ENCODE measurements at places on chromosomes 4 and X.

DNA sequence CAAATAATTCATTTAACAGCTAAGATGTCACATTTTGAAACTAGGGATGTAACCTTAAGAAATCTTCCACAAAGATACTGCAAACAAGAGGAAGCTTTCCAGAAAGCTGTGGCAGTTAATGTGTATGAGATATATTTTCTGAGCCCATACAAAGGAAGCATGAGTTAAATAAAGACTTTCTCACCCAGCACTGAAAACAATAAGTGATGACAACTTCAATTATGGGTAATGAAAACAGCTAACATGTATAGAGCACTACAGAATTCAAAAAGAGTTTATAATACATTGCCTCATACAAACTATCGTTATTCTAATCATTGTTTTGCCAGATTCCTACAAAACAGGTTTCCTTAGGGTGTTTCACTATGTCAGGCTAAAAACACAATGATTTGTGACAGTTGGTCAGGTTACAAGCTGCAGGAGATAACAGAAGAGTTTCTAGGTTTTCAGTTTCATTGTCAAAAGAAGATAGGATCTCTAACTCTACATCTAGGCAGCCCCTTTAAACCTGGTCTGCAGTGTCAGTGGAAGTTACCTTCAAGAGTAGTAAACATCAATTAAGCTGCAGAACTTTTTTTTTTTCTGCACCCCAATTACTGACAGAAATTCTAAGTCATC is 618.1 kb upstream of the ADGRL3 start:
- DNase-seq = no peak

- no peak for DNase-seq
These were observed 408.5 kb downstream of the GLUD2 start for GRCh38 chrX:121455890-121456289.

GRCh38 chrX:74535086-74535407 is 79.4 kb downstream of the RLIM start:
- no peak for DNase-seq

GRCh38 chrX:106692425-106693065 is 34.0 kb upstream of the RNF128 start:
- no peak for DNase-seq

GRCh38 chrX:11064851-11065600 is 46.1 kb upstream of the HCCS start:
- no peak for DNase-seq

GRCh38 chrX:24014388-24015018 is 12.5 kb downstream of the KLHL15 start:
- no peak for DNase-seq

- DNase-seq = no peak
These were observed 121.3 kb upstream of the PNPLA4 start for GRCh38 chrX:8048466-8048865.

- no peak for DNase-seq
These were observed 150.6 kb upstream of the MBNL3 start for GRCh38 chrX:132639446-132639845.

DNA sequence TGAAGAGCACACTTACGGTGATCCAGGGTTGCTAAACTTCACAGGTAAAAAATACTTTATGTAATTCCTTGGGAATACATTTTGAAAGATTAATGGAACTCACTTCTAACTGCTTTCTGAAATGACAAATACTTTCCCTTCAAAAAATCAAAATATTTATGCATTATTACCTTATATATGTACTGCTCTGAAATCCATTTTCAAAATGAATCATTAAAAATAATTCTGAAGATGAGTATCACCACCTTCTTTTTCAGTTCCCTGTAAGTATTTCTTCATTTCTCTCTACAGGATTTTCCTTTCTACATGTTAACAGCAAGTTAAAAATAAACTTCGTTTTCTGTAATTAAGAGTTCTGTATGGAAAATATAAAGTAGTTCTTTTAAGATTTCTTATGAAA is 428.6 kb downstream of the TMA16 start:
- no peak for DNase-seq

DNA sequence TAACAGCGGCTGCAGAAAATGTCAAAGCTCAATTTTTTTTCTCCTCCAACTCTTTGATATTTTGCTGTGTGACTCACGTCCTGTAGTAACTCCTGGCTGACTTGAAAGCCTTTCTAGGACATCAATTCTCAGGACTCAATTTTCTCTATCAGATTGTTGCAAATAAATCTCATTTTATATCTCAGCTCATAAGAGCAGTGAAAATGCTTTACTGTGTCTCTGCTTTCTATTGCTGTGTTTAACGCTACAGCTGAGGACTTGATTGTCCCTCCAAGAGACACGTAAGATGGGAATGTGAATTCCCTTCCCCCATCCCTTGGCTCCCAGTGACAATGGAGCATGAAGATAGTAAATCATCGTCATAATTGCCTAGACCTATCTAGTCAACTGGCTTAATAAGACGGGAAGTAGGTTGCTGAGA is 20.5 kb upstream of the CBR4 start:
- DNase-seq = no peak

GRCh38 chrX:137362583-137362982 is 203.3 kb upstream of the ZIC3 start:
- no peak for DNase-seq

GRCh38 chr4:11415409-11416070 is 13.2 kb downstream of the HS3ST1 start:
- no peak for DNase-seq

DNA sequence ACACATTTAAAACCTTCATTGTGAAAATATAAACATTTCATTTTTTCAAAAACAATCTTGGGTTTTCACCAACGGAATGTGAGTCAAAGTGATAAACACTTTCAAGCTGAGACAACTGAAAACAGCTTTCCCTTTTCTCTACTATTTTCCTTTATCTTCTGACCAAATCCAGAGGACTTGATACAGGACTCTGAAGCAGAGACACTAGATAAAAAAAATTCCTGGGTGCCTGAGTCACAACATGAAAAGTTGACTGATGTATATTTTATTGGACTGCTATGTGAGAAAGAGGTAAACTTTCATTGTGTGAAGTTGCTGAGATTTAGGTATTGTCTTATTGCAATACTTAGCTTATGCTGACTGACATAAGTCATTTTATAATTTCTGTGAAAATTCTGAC is 411.2 kb downstream of the SPOCK3 start:
- DNase-seq = no peak

- DNase-seq = no peak
These were observed 24.3 kb upstream of the PGM2 start for GRCh38 chr4:37802068-37802666.

GRCh38 chr4:89296399-89296798 is 11.2 kb downstream of the GPRIN3 start:
- DNase-seq = no peak

- DNase-seq = no peak
These were observed 24.3 kb downstream of the IRF2 start for GRCh38 chr4:184450045-184450444.

DNA sequence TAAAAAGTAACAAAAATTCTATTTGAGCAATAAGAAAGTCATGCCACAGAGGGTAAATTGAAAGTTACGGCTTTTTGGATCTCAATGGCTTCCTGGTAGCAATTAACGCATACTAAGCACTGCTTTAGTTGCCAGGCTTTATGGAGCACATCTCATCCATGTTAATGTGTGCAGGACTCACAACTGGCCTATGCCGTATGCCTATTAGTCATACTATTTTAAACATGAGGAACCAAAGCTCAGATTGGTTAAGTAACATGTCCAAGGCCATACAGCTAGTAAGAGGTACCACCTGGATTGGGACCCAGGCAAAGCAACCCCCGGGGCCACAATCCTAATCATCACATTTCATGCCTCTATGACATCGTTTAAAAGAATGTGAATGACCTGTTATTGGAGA is 17.1 kb downstream of the DAPP1 start:
- DNase-seq = no peak

DNA sequence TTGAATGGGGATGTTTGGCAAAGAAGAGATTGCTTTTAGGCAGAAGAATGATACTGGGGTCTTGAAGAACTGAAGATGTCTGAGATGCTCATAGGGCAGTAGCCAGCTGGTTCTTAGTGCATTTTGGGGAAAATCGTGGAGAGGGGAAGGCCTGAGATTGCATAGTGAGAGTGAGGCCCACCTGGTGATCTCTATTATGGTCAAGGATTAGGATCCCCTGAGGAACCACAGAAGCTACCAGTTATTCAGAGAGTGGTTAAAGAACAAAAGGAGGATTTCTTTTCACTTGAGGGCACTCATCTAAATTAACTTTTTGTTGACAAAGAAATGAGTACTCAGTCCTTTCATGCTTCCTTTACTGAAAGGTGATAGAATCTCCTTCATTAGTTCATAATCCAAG is 271.3 kb upstream of the HAND2 start:
- DNase-seq = no peak

GRCh38 chr4:136329042-136329662 is 1203.1 kb downstream of the PCDH18 start:
- no peak for DNase-seq

DNA sequence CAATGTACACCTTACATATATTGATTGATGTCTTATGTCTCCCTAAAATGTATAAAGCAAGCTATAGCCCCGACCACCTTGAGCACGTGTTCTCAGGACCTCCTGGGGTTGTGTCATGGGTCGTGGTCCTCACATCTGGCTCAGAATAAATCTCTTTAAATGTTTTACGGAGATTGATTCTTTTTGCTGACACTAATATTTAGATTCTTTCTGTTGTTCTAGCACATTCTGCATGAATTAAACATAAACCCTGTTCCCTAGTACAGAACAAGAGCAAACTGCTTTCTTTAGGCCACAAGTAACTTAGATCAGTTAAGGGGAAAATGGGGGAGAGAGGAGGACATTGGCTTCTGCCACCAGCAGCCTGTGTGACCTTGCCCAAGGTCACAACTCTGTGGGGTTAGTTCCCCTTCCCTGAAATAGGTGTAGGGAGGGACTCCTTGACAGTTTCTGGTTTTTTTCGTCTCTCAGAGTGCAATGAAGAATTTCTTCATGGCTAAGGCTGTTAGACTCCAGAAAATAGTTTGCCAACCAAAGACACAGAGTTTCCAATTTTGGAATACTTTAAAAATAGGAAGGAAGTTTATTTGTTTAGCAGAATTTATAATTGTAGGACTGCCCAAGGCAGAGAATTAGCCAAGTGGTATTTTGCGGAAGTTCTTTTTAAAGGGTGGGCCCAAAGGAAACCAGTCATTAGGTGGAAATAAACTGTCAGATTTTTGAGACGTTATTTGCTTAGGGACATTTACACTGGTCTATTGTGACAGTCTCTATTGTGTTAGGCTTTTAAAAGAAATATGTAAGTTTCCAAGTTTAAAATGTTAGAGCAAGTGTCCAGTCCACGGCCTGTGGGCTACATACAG is 29.4 kb downstream of the PTTG2 start:
- no peak for DNase-seq

All from stimulated activated CD8-positive, alpha-beta memory T cell treated with anti-CD3 and anti-CD28 coated beads, Interleukin-15, amount 100 ng/mL, for 24 hours (primary cell).